ENCODE measurements at places on chromosomes 12 and 14.
A peak's percentile ranks its signal among the peaks of the same experiment; 100 is the strongest.

- DNase-seq: peak; percentile 70
Observed at GRCh38 chr14:67269298-67270060, 28.2 kb downstream of the PALS1 start.

DNA sequence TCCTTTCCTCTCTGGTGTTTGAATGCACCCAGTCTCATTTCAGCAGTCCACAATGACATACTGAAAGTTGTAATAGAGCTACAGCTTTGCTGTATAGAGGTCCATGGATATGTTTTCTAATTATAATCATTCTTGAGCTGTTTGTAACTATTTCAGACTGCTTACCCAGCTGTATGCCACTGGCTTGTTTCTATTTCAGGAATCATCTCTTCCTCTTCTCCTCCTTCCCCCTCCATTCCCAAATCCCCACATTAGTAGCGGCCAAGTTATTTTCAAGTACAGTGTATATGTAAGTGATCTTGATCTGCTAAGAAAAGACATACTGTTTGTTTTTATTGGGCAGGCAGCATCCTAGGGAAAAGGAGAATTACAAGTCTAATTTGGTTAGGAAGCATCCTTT lies 775.0 kb downstream of the DIO2 start:
- DNase-seq: no peak

- no peak for DNase-seq
Observed at GRCh38 chr12:114025935-114026334, 59.8 kb upstream of the RBM19 start.

GRCh38 chr12:89454080-89454848 lies 70.3 kb downstream of the GALNT4 start:
- DNase-seq: no peak

GRCh38 chr14:84532016-84532415 lies 997.9 kb upstream of the FLRT2 start:
- DNase-seq: no peak

DNA sequence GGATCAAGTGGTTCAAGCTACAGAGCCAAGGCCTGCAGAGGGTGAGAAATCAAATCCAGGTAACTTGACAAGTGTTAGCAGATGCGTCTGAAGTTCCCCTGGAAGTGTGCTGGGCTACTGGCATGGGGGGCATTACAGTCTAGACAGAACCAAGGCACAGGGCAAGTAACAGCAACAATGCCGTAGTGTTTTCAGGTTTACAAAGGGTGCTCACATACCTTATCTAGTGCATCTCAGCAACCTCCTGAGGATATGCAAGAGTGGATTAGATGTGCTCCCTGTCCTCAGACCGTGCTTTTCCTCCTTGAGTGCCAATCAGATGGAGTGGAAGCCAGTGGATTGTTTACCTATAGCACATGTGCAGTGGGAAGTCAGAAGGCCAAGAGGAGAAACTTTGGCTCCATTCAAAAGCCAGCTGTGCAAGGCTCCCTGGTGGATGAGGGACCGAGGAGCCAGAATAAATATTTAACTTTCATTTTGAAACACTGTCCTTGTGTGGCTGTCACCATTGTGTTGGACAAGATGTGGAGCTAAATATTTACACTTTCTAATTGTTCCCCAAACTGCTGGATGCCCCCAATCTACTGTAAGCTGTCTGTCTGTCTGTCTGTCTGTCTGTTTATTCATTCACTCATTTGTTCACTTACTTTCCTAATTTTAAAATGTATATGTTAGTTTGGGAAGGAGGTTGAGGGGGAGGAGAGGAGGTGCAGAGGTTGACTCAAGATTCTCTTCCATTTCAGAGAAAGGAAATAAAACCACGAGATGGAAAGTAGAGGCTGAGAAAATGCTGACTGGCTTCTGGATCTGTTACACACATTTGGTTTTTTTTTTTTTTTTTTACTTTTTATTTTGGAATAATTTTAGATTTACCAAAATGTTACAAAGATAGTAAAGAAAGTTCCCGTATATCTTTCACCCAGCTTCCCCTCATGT lies 184.0 kb upstream of the PARP11 start:
- DNase-seq: no peak

DNA sequence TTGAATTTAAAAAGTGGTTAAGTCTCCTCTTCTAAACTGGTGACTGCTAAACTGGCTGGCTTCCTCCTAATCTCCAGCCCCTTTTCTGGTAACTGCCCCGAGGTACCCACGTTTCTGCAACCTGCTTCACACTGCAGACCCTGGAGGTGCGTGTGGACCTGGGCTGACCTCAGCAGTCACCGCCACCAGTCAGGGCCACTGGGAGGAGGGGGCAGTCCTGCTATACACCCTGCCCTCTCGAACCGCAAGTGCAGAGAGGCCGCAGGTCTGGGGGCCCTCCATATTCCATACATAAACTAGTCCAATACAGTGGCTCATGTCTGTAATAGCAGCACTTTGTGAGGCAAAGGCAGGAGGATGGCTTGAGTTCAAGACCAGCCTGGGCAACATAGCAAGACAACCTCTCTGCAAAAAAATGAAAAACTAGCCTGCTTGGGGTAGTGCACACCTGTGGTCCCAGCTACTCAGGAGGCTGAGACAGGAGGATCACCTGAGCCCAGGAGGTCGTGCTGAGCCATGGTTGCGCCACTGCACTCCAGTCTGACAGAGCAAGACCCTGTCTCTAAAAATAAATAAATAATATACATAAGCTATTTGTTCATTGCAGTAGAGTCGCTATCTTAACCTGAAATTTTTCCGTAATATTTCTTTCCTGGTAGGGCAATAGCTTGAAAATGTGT lies 25.6 kb downstream of the VPS37B start:
- DNase-seq: no peak

- no peak for DNase-seq
Observed at GRCh38 chr14:99698642-99699041, 14.5 kb downstream of the CYP46A1 start.

- no peak for DNase-seq
Observed at GRCh38 chr12:130147875-130148596, 14.2 kb upstream of the FZD10 start.

DNA sequence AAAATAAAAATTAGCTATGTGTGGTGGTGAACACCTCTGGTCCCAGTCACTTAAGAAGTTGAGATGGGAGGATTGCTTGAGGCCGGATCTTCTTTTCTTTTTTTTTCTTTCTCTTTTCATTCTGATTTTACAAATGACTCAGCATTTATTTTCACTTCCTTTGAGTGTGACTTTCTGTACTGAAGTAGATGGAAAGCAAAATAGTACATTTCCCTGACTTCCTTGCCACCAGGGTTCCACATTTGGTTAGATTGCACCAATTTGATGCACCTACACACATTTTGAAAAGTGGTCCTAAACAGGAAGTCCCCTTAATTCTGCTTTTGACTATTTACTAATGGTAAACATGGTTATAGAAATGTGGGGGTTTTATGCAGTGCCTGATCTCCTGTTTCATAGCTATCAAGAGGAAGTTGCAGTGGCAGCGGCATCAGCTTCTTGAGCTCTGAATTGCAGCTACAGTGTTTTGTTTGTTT lies 13.0 kb upstream of the LEMD3 start:
- DNase-seq: no peak

DNA sequence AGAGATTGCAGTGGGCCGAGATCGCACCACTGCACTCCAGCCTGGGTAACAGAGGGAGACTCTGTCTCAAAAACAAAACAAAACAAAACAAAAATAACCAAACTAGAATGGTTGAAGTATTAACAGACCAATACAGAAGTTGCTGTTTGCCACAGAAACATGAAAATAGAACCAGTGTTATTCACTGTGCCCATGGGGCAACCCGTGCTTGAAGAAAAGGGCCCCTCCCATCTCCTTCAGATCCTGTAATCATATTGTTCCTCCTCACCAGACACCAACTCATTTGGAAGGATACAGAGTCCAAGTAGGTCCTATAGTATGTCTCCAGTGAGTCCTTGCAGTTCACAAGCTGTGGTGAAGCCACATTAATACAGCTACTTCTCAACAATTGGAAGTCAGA lies 30.9 kb downstream of the SLC35F4 start:
- no peak for DNase-seq

- DNase-seq: no peak
Observed at GRCh38 chr12:29131539-29131938, 17.5 kb upstream of the FAR2 start.

Measured in HTR-8/SVneo (cell line).